ENCODE measurements at places on chromosomes 4 and X.

GRCh38 chr4:100302061-100303026 lies 112.1 kb upstream of the DDIT4L start:
- no peak for DNase-seq

DNA sequence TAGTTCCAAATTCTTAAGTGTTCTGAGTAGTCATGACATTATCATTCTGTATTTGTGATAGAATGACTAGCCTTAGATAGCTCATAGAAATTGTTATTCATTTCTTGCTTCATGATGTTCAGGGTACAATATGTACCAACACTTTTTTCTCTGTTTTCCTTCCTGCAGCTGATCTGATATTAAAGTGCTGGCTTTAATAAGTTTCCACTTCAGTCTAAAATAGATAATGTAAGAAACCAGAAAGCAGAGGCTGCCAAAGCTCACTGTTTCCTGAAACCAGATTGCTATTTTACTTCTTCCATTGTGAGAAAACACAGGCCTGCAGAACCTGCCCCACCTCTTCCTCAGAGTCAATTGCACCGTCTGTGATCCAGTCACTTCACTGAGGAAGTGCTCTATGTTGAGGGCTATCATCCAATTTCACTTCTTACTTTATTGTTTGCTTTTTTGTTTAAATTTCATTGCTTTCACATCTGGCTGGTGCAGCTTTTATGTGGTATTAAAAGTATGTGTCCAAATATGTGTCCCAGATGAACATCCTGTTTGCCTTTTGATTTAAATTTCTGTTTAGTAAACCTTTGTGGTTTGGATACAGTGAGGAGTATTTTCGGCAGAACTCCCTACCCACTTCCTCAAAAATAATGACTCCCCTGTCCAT lies 652.1 kb downstream of the ANKRD50 start:
- peak; percentile 97 for DNase-seq

DNA sequence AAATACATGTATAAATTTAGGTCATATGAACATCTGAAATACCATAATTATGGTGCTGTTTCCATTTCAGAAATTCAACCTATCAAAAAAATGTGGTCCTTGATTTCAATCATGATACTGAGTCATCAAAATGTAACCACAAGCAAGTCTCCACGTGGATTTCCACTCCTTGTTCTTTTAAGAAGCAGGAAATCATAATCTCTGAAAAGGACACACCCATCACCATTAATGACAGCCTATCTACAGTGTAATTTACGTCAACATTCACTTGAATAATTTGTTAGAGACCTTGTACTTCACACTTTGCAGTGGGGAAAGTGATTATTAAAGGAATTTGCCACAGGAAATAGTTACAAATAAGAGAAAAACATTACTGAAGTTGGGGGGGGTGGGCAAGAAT lies 17.7 kb upstream of the SLC7A11 start:
- peak; percentile 61 for DNase-seq

GRCh38 chr4:95715830-95716229 lies 124.1 kb upstream of the PDHA2 start:
- no peak for DNase-seq

DNA sequence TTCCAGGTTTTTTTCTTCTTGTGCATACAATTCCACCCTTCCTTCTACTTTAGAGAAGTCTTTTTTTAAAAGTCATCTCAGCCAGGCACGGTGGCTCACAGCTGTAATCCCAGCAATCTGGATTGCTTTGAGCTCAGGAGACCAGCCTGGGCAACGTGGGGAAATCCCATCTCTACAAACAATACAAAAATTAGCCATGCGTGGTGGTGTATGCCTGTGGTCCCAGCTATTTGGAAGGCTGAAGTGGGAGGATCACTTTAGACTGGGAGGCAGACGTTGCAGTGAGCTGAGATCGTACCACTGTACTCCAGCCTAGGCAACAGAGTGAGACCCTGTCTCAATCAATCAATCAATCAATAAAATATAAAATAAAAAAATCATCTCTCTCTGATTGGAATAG lies 14.8 kb downstream of the ELOVL6 start:
- no peak for DNase-seq

DNA sequence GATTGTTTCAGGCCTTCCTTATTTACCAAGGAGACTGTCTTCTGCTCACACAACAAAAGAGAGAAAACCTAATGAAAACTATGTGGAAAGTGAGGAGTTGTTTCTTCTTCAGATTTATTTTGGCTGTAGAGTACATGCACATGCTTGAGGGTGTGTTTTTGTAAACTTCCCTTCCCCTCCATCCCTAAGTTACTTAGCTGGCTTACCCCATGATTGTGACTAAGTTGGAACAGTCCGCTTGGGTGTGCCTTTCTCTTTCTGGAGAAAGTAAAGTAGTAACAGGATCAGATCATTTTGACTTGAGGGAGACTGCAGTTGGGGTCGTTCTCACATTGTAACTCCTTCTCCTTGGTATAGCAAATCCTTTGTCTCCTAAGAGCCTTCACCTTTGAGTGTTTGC lies 155.9 kb downstream of the RTL9 start:
- no peak for DNase-seq

- DNase-seq = no peak
Observed at GRCh38 chr4:75037252-75037651, 104.3 kb downstream of the PARM1 start.

- DNase-seq = no peak
Observed at GRCh38 chrX:10783451-10783995, 163.1 kb upstream of the MID1 start.

- no peak for DNase-seq
Observed at GRCh38 chrX:41538707-41539106, 91.6 kb downstream of the NYX start.

DNA sequence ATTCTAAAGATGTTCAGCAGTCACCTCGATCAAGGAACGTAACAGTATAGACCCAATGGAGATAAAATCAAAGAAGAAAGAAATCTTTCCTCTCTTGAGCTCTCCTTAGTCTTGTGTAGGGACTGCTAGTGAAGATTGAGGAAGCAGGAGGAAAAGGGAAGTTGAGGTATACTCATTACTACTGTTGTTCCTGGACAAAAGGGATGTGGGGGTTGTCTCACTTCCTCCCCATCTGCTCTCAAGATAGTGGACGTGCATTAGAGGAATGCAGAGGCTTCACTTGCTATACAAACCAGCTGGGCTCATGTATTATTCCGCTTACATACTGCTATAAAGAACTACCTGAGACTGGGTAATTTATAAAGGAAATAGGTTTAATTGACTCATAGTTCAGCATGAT lies 208.9 kb upstream of the ARHGEF9 start:
- no peak for DNase-seq

GRCh38 chr4:8350352-8350751 lies 80.8 kb downstream of the HTRA3 start:
- DNase-seq = no peak

GRCh38 chrX:36787752-36788151 lies 220.4 kb upstream of the FAM47C start:
- DNase-seq = no peak

- DNase-seq = no peak
Observed at GRCh38 chr4:5757091-5757490, 46.1 kb downstream of the EVC start.

DNA sequence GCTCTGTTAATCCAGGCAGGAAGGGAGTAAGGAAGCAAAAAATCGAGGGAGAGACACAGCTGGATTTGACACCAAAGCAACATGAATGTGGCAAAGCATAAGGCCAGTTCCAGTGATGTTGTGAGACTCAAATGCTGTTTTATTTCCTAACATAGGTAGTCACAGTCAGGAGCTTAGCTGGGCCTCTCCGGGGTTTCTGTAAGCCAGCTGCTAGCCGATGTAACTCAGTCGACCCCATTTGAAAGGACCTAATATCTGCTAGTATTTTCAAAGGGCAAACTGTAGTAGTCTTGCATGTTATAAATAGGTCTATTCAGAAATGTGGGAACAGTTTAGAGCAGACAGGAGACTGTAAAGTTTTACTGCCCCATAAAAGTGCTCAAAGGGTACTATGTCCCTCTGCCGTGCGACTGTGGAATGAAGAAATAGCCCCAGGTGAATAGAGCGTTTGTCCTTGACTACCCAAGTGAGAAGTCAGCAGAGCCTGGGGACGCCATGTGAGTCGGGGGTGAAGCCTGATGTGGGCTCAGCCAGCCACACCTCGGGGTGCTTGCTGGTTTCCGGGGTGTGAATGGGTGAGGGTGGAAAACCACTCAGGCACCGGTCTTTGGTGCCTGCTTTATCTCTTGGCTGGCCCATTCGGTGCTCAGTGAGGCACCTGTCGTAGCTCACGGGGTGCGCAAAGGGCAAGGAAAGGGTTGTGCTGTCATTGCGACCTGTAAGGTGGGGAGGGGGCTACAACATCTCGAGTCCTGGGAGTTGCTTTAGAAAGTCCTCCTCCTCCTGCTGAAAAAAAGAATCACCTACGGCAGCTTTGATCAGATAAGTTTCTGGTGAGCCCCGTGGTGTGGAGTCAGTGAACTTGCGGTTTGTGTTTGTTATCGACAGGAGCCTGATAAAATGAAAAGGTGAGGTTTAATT lies 745 bp downstream of the TRIM2 start:
- DNase-seq = no peak

DNA sequence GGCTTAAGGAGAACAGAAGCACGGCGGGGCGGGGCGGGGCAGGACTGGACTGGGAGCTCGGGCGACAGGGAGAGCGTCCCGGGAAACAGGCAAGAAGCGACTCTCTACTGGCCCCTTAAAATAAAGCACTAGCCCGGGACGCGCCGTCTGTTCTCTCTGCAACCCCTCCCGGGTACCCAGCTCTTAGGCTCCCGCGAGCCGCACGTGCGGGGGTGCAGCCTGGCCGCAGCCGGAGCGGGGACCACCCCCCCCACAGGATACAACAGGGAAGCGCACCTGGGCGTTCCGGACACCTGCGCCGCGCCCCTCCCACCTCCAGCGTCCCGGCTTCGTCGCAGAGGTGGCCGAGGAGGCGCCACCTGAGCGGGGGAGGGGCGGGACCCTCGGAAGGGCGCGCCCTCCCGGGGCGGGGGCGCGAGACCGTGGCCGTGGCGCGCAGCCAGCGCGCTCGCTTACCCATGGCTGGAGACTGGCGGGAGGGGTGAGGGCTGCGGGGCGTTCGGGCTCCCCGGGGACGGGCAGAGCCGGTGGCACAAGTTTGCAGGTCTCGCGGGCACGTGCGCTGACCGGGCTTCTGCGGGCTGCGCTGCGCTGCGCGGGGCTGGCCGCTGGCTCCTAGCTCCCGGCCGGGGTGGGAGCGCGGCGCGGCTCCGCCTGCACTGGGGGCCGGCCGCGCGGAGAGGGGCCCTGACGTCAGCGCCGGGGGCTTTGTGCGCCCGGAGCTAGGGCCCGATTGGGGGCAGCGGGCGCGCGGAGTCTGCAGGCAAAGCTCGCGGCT lies 91.5 kb downstream of the GEMIN8 start:
- peak; percentile 27 for DNase-seq

DNA sequence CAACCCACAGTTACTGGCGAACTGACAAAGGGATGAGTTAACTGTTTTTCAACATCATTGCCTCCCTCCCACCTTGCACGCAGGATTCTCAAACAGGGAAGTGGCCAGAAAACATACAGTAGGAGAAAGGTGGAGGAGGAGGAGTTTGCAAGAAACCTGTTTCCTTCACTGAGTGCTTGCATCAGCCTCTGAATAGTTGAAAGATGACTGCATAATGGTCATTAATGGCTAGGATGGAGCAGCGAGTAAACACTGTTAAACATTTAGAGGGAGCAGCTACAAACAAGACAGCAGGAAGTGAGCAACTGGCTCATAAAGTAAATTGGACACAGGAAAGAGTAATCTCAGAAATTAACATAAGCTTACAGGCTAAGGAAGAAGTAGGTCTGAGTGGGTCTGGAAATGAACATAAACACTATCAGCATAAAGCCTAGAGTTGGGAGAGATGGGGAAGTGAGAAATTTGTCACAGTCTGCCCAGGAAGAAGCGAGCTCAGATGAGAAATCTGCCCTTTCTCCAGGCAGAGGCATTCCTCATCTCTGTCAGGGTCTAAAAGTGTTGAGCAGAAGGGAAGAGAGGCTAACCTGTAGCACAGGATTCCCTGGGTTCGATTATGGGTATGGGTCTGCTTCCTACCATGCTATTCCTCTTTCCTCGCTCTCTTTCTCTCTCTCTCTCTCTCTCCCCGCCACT lies 38.6 kb downstream of the TRPC5OS start:
- DNase-seq = no peak

- no peak for DNase-seq
Observed at GRCh38 chrX:112233164-112233563, 150.6 kb upstream of the TRPC5 start.

DNA sequence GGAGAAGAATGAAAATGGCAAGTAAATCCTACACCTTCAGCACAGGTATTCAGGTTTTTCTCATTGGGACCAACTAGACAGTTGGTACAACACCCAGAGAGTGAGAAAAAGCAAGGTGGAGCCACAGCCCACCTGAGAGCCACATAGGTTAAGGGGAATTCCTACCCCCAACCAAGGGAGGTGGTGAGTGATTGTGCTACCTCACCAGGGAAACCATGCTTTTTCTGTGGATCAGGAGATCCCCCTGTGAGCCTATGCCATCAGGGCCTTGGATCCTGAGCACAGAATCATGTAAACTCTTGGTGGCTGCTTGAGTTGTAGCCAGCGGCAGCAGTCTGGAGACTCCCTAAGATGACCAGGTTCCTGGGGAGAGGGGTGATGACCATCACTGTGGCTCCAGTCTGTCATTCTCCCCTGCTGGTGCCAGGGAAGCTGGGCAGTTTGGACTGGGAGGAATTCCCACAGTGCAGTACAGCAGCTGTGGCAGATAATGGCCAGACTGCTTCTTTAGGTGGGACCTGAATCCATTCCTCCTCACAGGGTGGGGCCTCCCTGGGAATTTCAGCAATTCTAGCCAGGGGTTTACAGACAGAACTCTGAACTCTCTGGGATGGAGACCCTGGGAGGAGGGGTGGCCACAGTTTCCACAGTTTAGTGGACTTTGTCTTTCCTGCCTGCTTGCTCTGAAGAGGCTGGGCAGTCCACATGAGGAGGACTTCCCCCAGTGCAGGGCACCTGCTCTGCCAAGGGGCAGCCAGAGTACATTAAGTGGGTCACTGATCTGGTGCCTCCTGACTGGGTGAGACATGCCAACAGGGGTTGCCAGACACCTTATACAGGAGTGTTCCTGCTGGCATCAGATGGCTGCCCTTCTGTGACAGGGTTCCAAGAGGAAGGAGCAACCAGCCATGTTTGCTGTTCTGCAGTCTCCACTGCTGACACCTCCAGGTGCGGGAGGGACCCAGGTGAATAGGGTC lies 43.2 kb downstream of the PARM1 start:
- DNase-seq = no peak

DNA sequence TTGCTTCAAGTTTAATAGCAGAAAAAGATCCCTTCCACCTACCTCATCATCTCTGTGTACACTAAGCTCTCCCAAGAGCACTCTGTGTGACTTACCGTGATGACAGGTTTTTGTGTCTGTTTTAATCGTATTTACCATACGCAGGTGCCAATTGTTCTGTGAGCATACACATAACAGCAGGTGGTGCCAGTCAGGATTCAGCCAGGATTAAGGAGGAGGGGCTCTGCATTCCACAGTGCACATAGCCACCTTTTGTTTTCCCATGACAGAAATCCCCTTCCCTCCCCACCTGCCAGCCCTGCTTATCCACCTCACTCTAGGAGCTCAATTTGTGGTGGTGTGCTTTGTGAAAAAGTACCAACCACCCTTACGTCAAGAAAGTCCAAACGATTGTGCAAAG lies 14.8 kb downstream of the ANK2 start:
- DNase-seq = no peak

- DNase-seq = no peak
Observed at GRCh38 chr4:112277220-112277619, 8.5 kb downstream of the TIFA start.

- DNase-seq = no peak
Observed at GRCh38 chrX:133580625-133581024, 165.3 kb upstream of the GPC4 start.

GRCh38 chr4:174604198-174604597 lies 81.9 kb upstream of the HPGD start:
- no peak for DNase-seq
